Transverse colon (tissue), 4 donors: ENCODE measurements at places on chromosomes 11 and 22. TPM values are rescaled to one million over a fixed set of nuclear protein-coding genes. Genes with fewer than 3 reads are reported as not detected.

Gene CCDC81
- not detected for total RNA-seq

Gene PGM2L1
- total RNA-seq = 10.1 TPM

Gene TPH1
- total RNA-seq = 1.1 TPM

Gene OVOL1
- 44.8 TPM for total RNA-seq

Gene OSM
- not detected for total RNA-seq

Gene RFPL3
- not detected for total RNA-seq
